GM12878 (cell line): ENCODE measurements at places on chromosomes 1 and 21. TPM values are rescaled to one million over a fixed set of nuclear protein-coding genes. Genes with fewer than 3 reads are reported as not detected.

DNA sequence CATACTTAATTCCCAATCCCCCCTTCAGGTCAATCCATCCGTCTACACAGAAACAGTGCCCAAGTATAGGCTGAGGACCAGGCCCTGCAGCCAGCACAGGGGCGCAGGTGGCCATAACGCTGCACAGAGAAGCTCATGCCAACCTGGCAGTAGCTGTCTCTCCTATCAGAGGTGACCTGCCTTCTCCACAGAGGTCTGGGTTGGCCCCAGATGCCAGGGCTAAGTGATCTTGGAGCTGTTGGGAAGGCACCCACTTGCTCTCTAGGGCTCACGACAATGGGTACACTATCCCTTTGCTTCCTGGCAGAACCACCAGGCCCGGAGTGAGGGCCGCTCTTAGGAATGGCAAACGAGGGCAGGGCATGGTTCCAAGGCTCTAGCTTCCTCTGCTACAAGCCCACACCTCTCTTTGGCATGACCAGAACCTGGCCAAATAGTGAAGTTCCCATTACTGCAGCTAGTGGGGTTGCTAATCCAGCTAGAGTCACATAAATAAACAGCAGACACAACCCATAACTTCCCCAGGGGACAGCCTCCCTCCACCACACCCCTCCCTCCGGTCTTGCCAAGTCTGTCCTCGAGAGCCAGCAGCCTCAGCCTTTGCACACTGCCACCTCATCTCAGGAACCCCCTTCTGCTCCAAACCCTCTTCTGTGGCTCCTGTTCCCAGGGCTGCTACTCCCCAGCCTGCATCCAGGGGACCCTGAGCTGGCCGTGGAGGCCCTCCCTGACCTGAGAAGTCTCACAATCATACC, 113.0 kb downstream of the GLIS1 start:
- no peaks in the 10 kb centered on the region; the same call in 1 of the 2 replicates for H3K27me3 ChIP-seq
- H3K36me3 ChIP-seq = no peaks in the 10 kb centered on the region
- no peaks in the 10 kb centered on the region for H3K4me1 ChIP-seq
- DNase-seq = no peak
- H3K27ac ChIP-seq = no peak overlapping the region
- H3K4me3 ChIP-seq = no peak overlapping the region

Gene ADORA1
- polyA plus RNA-seq = not detected in 2 replicates

DNA sequence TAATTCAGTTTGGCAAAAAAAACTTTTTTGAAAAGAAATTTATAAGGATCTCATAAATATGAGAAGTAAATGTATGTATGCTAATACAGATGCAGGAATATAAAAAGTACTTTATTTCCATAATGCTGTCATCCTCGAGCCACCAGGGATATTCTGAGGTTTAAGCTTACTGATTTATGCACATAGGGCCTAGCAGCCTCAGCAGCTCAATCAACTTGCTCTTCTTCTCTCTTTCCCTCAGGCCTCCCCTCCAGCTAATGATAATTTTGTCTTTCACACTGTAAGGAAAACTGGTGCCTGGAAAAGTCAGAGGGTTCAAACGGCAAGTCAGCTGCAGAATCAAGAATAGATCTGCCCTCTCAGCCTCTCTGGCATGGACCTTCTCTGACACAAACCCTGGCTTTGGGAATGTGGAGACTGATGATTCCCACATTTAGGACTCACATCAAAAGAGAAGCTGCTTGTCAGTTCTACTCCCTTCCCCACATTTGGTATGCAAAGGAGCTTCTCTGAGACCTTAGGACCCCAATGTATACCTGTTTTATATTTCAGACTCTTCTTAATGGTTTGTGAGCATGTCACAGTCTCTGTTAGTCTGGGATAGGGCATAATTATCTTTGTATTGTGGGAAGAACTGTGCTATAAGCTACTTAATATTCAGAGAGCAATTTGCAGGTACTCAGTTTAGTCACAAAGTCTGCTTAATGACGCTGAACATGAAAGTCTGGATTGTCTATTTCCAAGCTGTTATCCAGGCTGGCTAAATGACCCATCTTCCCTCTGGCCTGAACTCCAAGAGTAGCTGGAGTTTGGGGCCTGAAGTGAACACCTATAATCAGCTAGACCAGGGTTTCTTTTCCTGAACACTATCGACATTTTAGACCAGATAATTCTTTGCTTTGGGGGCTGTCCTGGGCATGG, 52.1 kb upstream of the DIPK1A start:
- DNase-seq = no peak
- H3K4me1 ChIP-seq = peaks cover 21% of the 10 kb centered on the region
- no peak overlapping the region for H3K4me3 ChIP-seq
- H3K36me3 ChIP-seq = no peaks in the 10 kb centered on the region
- H3K27ac ChIP-seq = no peak overlapping the region

- H3K27ac ChIP-seq = no peak overlapping the region
- no peak for DNase-seq
- H3K4me1 ChIP-seq = peaks cover 3% of the 10 kb centered on the region
- H3K4me3 ChIP-seq = no peak overlapping the region
- H3K27me3 ChIP-seq = no peaks in the 10 kb centered on the region
- no peaks in the 10 kb centered on the region for H3K36me3 ChIP-seq
Observed at GRCh38 chr1:212261361-212261929, 23.8 kb upstream of the PPP2R5A start.

Gene MAP3K21
- polyA plus RNA-seq = 0.03 and 0.04 TPM in 2 replicates

DNA sequence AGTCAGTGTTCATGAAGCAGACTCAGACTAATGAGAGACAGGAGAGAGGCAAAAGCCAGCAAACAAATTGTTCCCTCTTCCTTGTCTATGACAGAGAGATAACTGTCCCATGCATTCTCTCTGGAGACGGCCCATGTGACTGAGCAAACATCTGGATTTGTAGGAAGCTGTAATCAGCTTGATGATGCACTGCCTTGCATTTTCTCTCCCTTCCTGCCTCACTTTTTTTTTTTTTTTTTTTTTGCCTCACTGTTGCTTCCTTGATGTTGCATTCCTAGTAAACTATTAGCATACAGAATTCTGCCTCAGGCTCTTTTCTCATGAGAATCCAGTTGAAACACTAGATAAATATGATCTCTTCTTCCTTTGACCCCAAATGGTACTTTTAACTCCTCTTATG, 134.5 kb downstream of the HHIPL2 start:
- no peak for DNase-seq
- H3K27me3 ChIP-seq = no peaks in the 10 kb centered on the region
- H3K4me1 ChIP-seq = no peaks in the 10 kb centered on the region
- no peaks in the 10 kb centered on the region for H3K36me3 ChIP-seq
- H3K27ac ChIP-seq = no peak overlapping the region
- H3K4me3 ChIP-seq = no peak overlapping the region

DNA sequence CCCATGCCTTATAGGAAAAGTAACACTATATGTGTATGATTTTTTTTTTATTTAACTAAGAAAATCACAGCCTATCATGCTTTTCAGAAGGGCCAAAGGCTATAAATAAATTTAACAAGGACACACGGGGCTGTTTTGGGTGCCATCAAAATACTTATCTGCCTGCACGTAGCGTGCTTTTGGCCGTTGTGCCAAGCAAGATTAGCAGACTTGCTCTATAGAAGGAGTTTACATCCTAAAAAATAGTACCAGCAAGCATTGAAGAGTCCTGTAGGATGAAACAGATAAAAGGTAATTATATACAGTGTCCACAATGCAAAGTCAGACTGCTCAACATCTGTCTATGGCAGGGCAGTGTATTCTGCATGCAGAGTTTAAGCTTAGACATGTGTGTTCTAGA, 3.7 kb downstream of the OLIG1 start:
- no peak overlapping the region for H3K27ac ChIP-seq
- peaks cover 6% of the 10 kb centered on the region for H3K4me1 ChIP-seq
- DNase-seq = no peak
- peaks cover 12% of the 10 kb centered on the region for H3K27me3 ChIP-seq
- H3K36me3 ChIP-seq = no peaks in the 10 kb centered on the region

Gene KRTAP19-3
- polyA plus RNA-seq = not detected in 2 replicates

DNA sequence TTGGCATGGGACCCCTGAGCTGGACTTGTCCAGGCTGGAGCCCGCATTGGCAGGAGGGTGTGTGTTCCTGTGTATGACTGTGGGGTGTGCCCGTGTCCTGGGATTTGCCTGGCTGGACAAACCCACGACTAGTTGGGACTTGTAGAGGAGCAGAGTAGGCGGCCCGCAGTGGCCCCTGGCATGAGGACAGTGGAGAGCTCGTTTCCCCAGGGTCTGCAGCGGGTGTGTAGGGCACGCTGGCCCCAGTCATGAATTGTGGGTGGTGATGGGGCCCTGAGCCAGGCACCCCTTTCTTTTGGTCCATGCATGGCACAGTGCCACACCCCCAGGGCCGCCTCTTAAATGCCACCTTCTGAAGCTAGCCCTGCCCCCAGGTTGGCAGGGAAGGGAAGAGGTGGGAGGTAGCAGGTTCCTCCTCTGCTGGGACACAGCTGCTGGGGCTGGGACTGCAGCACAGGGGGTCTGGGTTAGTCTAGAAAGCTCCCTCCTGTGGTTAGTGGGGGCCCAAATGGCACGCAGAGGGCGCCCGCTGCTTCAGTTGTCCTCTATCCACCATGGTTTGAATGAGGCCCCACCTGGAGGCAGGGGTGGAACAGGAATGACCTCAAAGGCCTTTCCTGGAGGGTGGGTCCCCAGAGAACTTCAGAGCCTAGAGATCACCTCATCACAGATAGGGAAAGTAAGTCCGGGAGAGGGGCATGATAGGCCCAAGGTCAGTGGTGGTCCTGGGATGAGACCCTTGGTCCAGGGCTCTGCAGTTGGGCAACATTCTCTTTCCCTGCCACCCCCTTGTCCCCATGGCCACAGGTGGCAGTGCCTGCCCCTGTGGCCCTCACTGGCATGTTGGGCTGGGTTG, 4.1 kb downstream of the CROCC start:
- no peaks in the 10 kb centered on the region for H3K4me1 ChIP-seq
- H3K27ac ChIP-seq = no peak overlapping the region
- H3K27me3 ChIP-seq = no peaks in the 10 kb centered on the region
- no peaks in the 10 kb centered on the region for H3K36me3 ChIP-seq
- no peak for DNase-seq

DNA sequence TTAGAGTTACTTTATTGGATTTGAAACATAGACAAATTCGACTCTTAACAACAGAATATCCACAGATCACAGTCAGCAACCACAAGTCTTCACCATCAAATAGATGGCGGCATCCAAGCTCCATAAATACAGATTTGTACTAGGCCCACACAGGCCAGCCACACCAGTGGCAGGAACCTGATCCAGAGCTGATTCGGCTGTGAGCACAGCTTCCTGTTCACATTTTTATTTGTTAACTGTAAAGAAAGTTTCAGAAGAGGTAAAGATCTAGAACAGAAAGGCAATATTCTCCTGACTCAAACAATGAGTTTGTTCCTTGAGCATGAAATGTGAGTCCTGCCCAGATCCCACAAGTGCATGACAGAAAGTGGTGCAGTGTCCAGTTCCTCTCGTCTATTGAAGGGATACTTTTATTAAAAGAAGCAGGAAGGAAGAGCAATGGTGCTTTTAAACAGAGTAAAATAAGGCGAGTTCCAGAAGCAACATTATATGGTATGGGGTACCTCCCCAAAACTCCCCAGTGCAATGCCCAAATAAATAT, 205.8 kb downstream of the SLC45A1 start:
- H3K27ac ChIP-seq = peak overlapping the region; percentile 54; the same call in 1 of the 2 replicates
- H3K27me3 ChIP-seq = no peaks in the 10 kb centered on the region
- H3K4me1 ChIP-seq = peaks cover 23% of the 10 kb centered on the region

DNA sequence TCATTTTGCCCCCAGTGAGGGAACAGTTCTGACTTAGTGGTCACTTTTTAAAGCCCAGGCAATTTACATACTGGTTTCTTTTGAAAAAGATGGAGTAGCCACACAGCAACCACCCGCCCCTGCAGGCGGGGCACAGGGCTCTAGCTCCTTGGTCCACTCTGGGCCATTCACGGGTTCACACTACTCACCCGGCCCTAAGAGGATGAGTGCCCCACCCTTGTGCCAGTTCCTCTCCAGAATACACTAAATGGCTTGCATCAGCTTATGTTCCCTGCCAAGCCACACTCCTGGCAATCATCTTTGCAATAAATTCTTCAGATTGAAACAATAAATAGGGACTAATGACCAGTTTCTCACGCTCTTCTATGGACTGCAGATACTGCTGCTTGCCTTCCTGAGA, 15.7 kb upstream of the ATP13A2 start:
- peaks cover 12% of the 10 kb centered on the region for H3K4me1 ChIP-seq
- peaks cover 50% of the 10 kb centered on the region for H3K36me3 ChIP-seq
- H3K27ac ChIP-seq = no peak overlapping the region
- no peaks in the 10 kb centered on the region for H3K27me3 ChIP-seq

Gene ENSA
- 131 and 145 TPM in 2 replicates for polyA plus RNA-seq

Gene PLXNA2
- polyA plus RNA-seq = 0.03 TPM in 1 of 2 replicates, not detected in the other

DNA sequence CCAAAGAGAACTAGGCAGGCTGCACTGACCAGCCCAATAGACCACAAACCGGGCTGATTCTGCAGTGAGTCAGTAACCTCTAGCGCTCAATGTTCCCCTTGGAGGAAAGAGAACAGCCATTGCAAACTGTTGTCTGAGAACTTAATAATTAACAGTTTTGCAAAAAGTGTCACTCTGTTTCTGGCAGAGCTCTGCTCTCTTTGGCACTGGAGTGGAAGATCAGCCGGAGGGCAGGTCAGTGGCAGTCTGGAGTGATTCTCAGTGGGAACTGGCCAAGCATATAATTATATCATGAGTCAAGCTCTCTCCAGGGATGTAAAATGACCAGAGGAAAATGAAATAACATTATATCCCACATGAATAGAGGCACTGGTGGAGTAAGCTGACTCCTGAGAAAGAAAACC, 238.3 kb downstream of the HLX start:
- H3K27ac ChIP-seq = no peak overlapping the region
- no peaks in the 10 kb centered on the region for H3K4me1 ChIP-seq
- H3K4me3 ChIP-seq = no peak overlapping the region
- H3K27me3 ChIP-seq = no peaks in the 10 kb centered on the region
- DNase-seq = no peak

GRCh38 chr1:201710632-201711597, 118.0 kb upstream of the IPO9 start:
- H3K4me1 ChIP-seq = peaks cover 13% of the 10 kb centered on the region
- no peak overlapping the region for H3K4me3 ChIP-seq
- no peaks in the 10 kb centered on the region for H3K27me3 ChIP-seq
- DNase-seq = no peak
- no peaks in the 10 kb centered on the region for H3K36me3 ChIP-seq

Gene TAS1R1
- not detected in 2 replicates for polyA plus RNA-seq

Gene PROX1
- polyA plus RNA-seq = 0.02 and 0.03 TPM in 2 replicates

DNA sequence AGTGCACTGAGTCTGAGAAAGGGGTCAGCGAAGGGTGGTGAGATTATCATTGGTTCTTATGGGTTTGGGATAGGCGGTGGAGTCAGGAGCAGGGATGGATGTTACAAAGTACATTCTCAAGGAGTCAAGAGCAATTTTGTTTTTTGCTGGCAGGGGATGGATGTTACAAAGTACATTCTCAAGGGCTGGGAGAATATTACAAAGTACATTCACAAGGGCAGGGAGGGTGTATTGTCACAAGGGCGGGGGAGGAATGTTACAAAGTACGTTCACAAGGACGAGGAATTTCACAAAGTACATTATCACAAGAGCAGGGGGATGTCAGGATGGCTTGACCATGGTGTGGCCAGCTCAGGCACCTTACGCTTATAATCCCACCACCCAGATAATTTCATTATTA, 59.3 kb upstream of the FAM89A start:
- DNase-seq = no peak
- no peaks in the 10 kb centered on the region for H3K4me1 ChIP-seq
- H3K27me3 ChIP-seq = no peaks in the 10 kb centered on the region; the same call in 1 of the 2 replicates
- no peaks in the 10 kb centered on the region for H3K36me3 ChIP-seq

- H3K36me3 ChIP-seq = no peaks in the 10 kb centered on the region
- H3K4me3 ChIP-seq = no peak overlapping the region
- peaks cover 27% of the 10 kb centered on the region for H3K4me1 ChIP-seq
- no peak overlapping the region; the same call in 1 of the 2 replicates for H3K27ac ChIP-seq
Observed at GRCh38 chr1:43764581-43764980, 57.2 kb downstream of the ST3GAL3 start.
